ENCODE measurements at places on chromosomes 16 and 17.

GRCh38 chr17:59428916-59429485 lies 97.5 kb downstream of the YPEL2 start:
- H3K27me3 ChIP-seq = no peaks in the 10 kb centered on the region
- no peak overlapping the region for H3K27ac ChIP-seq
- H3K36me3 ChIP-seq = no peaks in the 10 kb centered on the region
- no peak overlapping the region for H3K4me3 ChIP-seq
- peaks cover 6% of the 10 kb centered on the region for H3K4me1 ChIP-seq

- H3K4me1 ChIP-seq = peaks cover 50% of the 10 kb centered on the region
- peaks cover 8% of the 10 kb centered on the region for H3K36me3 ChIP-seq
- no peaks in the 10 kb centered on the region for H3K27me3 ChIP-seq
- H3K27ac ChIP-seq = peak overlapping the region; percentile 97
- no peak for DNase-seq
Observed at GRCh38 chr16:68263559-68264127, 683 bp upstream of the SLC7A6 start.

DNA sequence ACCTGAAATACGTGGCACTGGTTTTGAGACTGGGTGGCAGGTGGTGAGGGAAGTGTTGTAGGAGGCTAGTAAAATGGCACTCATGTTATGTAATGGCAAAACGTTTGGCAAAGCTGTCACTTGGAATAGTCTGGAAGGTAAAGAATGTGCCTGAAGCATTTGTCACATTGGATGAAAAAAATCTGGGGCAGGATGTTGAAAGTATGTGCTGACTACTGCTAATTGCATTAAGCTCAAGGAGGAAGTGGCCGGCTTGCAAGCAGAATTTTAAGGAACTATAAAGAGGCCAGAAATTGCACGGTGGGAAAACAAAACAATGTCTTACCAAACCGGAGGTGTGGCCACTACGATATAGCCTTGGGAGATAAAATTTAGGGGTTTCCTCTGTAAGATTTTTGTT lies 26.6 kb upstream of the NLRP1 start:
- no peak overlapping the region for H3K27ac ChIP-seq
- H3K4me1 ChIP-seq = no peaks in the 10 kb centered on the region
- no peak overlapping the region for H3K4me3 ChIP-seq
- H3K36me3 ChIP-seq = no peaks in the 10 kb centered on the region

GRCh38 chr17:33057564-33057963 lies 65.9 kb downstream of the SPACA3 start:
- DNase-seq = no peak
- no peak overlapping the region for H3K27ac ChIP-seq
- no peak overlapping the region for H3K4me3 ChIP-seq
- no peaks in the 10 kb centered on the region for H3K36me3 ChIP-seq
- H3K4me1 ChIP-seq = no peaks in the 10 kb centered on the region
- H3K27me3 ChIP-seq = no peaks in the 10 kb centered on the region

DNA sequence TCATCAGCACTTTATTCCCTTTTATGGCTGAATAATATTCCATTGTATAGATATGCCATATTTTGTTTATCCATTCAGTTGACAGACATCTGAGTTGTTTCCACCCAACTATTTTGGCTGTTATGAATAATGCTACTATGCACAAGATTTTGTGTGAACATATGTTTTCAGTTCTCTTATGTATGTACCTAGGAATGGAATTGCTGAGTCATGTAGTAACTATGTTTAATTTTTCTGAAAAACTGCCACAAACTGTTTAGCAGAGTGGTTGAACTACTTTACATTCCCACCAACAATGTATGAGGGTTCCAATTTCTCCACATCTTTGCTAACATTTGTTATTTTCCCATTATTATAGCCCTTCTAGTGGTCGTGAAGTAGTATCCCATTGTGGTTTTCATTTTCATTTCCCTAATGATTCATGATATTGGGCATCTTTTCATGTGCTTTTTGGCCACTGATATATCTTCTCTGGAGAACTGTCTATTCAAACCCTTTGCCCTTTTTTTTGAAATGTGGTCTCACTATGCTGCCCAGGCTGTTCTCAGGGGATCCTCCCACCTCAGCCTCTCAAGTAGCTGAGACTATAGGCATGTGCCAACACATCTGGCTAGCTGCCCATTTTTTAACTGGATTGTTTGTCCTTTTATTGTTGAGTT lies 26.3 kb downstream of the SMURF2 start:
- no peaks in the 10 kb centered on the region for H3K27me3 ChIP-seq
- H3K27ac ChIP-seq = no peak overlapping the region
- H3K4me3 ChIP-seq = no peak overlapping the region
- DNase-seq = no peak

DNA sequence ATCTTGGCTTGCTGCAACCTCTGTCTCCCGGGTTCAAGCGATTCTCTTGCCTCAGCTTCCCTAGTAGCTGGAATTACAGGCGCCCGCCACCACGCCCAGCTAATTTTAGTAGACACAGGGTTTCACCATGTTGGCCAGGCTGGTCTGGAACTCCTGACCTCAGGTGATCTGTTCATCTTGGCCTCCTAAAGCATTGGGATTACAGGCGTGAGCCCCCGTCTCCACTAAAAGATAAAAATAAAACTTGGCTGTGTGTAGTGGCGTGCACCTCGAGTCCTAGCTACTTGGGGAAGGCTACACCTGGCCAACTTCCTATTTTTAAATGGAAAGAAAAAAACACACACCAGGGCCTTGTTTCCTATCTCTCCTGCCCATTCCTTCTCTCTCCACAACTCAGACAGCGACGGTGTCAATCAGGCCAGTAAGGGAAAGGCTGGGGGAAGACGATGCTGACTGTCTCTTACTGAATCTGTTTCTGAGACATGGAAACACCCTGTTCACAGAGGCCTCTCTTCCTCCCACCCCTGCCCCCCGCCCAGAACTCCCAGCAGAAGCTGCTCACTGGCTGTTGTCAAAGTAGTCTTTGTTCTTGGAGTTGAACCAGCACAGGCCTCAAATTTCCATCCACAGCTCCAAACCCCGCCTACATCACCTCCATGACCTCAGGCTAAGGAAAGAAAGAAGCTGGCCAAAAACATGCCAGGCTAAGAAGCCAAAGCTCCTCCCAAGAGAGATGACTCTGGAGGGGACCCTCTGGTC lies 96.6 kb downstream of the NXN start:
- DNase-seq = no peak
- no peak overlapping the region for H3K27ac ChIP-seq
- H3K4me3 ChIP-seq = no peak overlapping the region

DNA sequence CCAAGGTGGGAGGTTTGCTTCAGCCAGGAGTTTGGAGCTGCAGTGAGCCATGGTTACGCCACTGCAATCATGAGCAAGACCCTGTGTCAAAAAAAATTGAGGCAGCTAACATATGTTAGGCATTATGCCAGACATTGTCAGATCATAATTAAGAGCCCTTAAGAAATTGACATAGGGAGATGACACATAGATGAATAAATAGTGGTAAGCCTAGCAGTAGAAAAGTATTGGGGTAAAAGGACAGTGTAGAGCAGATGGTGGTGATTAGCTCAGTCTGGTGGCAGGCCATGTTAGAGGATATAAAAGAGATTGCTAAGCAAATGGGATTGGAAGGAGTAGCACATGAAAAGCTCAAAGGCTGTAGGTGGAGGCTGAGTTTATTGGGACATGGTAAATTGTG lies 22.6 kb downstream of the SRCAP start:
- no peaks in the 10 kb centered on the region for H3K27me3 ChIP-seq
- no peak for DNase-seq
- H3K4me1 ChIP-seq = no peaks in the 10 kb centered on the region
- no peak overlapping the region for H3K27ac ChIP-seq

GRCh38 chr16:35908942-35909341 lies 2449.5 kb downstream of the TP53TG3F start:
- H3K4me1 ChIP-seq = no peaks in the 10 kb centered on the region
- DNase-seq = no peak
- H3K27ac ChIP-seq = no peak overlapping the region
- H3K27me3 ChIP-seq = no peaks in the 10 kb centered on the region
- no peaks in the 10 kb centered on the region for H3K36me3 ChIP-seq
- no peak overlapping the region for H3K4me3 ChIP-seq

DNA sequence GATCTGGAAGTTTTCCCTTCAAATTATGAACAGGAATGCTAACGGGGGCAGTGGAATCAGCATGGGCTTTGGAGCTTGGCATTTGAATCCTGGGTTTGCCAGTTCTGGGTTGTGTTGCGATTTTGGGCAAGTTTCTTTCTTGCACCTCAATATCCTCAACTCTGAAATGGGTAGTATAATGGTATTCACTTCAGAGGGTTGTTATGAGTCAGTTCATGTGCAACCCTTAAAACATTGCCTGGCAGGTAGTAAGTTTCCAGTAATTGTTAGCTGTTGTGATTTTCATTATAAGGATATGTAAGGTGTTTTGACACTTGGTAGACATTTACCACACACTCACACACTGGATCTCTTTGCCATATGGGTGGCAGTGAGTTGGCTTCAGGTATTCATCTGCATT lies 33.4 kb downstream of the SNX29 start:
- no peak for DNase-seq
- H3K36me3 ChIP-seq = no peaks in the 10 kb centered on the region

Data from CD4-positive, alpha-beta memory T cell (primary cell).